ENCODE measurements at places on chromosomes 12 and 14. TPM values are rescaled to one million over a fixed set of nuclear protein-coding genes. Genes with fewer than 3 reads are reported as not detected.

Gene EVL
- polyA plus RNA-seq: 26.0 TPM

Gene LAG3
- polyA plus RNA-seq: 1.2 TPM

Gene RXYLT1
- polyA plus RNA-seq: 17.0 TPM

Gene ADCY4
- polyA plus RNA-seq: 104 TPM

Gene TBX3
- polyA plus RNA-seq: 9.7 TPM

Gene DHRS7
- polyA plus RNA-seq: 38.1 TPM

Gene IL22
- not detected for polyA plus RNA-seq

Gene SYCP3
- polyA plus RNA-seq: 0.07 TPM

Gene RASSF9
- 1.3 TPM for polyA plus RNA-seq

Gene PLEK2
- 0.61 TPM for polyA plus RNA-seq

Gene CFAP54
- not detected for polyA plus RNA-seq

Gene CCDC196
- polyA plus RNA-seq: not detected

Gene GALNT9
- polyA plus RNA-seq: 0.01 TPM

Gene SLC39A5
- 0.59 TPM for polyA plus RNA-seq

Gene FAM181A
- polyA plus RNA-seq: not detected

Gene LBHD2
- polyA plus RNA-seq: 0.19 TPM

Gene FOXG1
- polyA plus RNA-seq: not detected

Gene MFAP5
- polyA plus RNA-seq: 31.8 TPM

Gene PDZRN4
- polyA plus RNA-seq: 0.04 TPM

Gene KLRK1
- polyA plus RNA-seq: 1.5 TPM

Gene PKP2
- 92.3 TPM for polyA plus RNA-seq

Gene NANOG
- polyA plus RNA-seq: not detected

Gene CEP83
- 20.5 TPM for polyA plus RNA-seq

Gene MAPK1IP1L
- 38.6 TPM for polyA plus RNA-seq

Gene SERPINA9
- polyA plus RNA-seq: not detected

Gene VWF
- polyA plus RNA-seq: 254 TPM

Gene IKZF4
- 3.7 TPM for polyA plus RNA-seq

Gene FOXN4
- not detected for polyA plus RNA-seq

Gene ACSM4
- polyA plus RNA-seq: not detected

Gene E2F7
- polyA plus RNA-seq: 0.04 TPM

Gene ANKS1B
- 0.58 TPM for polyA plus RNA-seq

Gene MYH6
- polyA plus RNA-seq: 5,106 TPM

Gene PLEKHH1
- polyA plus RNA-seq: 14.8 TPM

Gene KRT8
- polyA plus RNA-seq: 161 TPM

Gene PSMA6
- 233 TPM for polyA plus RNA-seq

Measured in heart right ventricle (tissue), 16 donors.